ENCODE measurements at places on chromosomes 11 and 22.

GRCh38 chr22:23115369-23115768, 26.4 kb downstream of the RSPH14 start:
- DNase-seq: no peak

- no peak for DNase-seq
Measured at GRCh38 chr22:20857247-20857643, 1.4 kb downstream of the PI4KA start.

- peak; percentile 44 for DNase-seq
Measured at GRCh38 chr11:108221911-108222573, 396 bp downstream of the NPAT start.

GRCh38 chr11:90288212-90288821, 65.5 kb upstream of the CHORDC1 start:
- DNase-seq: no peak

- DNase-seq: no peak
Measured at GRCh38 chr22:25045159-25045558, 92.6 kb downstream of the KIAA1671 start.

DNA sequence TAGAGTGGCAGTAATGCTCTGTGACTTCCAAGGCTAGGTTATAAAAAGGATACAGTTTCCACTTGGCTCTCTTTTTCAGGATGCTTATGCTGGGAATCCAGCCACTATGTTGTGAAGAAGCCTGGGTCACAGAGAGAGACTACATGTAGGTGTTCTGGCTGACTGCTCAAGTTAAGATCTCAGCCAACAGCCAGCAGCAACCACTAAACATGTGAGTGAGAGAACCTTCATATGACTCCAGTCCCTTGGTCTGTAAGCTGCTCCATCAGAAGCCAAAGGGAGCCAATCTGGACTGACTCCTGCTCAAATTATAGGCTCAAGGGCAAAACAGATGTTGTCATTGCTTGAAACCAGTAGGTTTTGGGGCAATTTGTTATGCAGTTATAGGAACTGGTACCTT, 162.7 kb downstream of the MAML2 start:
- no peak for DNase-seq

DNA sequence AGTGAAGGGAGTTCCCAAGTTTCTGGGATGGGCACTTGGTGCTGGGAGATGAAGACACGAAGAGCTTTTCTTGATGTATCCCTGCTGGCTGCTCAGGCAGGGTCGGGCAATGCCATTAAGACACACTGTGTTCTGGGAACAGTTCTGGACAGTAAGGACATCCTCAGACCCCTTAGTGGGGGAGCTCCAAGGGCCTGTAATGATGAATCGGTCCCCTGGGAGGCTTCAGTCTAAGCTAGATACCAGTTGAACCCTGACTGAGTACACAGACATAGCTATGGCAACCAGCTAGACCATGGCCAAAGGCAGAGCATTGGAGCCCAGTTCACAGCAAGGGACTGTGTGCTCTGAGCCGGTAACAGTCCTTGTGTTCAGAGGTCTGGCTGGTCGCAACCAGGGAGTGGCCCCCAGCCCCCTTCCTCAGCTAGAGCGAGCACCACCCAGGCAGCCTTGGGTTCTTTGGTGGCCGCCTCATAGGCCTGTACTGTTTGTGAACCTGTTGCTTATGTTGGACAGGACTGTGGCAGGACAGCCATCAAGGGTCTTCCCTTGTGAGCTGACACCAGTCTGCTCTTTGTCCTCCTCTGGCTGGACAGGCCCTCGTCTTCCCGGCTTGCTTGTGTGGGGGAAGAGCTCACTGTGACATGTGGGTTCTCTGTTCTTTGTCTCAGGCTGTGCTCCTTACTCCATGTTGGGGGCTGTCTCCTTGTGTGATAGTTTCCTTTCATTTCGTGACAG, 25.0 kb downstream of the MED15 start:
- no peak for DNase-seq

DNA sequence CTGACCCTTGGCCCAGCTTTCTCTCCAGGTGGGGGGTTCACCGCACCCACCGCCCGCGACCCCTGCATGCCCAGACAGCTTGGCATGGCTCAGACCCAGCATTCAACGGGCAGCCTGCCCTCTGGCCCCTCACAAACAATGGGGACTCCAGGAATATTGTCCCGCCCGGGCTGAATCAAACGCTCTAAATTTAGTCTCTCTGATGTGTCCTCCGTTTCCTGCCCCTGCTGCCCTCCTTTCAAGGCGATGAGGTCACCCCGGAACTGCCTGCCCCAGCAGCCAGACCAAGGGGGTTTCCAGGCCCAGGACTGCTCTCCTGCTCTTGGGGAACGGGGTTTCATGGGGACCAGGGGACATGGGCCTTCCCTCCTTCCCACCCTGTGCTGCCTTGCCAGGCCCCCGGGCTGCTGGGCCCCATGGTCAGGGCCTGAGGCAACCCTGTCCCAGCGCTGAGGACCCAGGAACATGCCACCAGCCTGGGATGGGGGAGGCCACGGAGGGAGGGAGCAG, 10.1 kb upstream of the PDGFB start:
- peak; percentile 25 for DNase-seq

DNA sequence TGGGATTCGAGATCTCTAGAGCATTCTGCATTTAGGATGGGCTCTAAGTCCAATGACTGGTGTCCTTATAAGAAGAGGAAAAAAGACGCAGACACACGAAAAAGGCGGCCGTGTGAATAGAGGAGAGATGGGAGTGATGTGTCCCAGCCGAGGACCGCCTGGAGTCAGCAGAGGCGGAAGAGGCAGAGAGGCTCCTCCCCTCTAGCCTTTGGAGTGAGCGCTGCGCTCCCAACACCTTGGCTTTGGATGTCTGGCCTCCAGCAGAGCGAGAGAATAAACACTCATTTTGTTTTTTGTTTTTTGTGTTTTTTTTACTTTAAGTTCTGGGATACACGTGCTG, 83.0 kb upstream of the RTL6 start:
- no peak for DNase-seq

- no peak for DNase-seq
Measured at GRCh38 chr22:28953403-28953802, 70.0 kb downstream of the ZNRF3 start.

DNA sequence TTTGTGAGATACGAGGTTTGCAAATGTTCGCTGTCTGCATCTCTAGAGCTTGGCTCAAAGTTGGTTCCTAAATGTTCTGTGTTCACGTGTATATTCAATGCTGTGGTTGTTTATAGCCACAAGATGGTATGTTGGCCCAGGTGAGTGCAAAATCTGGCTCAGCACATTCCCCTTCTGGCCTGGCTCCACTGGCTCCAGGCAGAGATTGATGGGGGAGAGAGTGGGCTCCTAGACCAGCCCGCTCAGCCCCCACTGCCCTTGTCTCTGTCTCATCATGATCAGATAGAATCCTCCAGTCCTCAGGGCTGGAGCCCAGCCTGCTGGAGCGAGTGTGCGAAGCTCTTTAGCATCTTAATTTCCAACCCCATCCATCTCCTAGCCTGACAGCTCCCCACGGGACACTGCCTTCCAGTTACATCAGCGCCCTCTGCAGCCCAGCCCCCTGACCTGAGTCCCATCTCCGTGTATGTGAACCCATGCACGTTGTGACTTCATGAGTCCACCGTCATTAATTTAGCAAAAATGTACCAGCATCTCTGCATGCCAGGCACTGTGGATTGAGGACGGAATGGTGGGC, 2.0 kb downstream of the P2RX3 start:
- no peak for DNase-seq

DNA sequence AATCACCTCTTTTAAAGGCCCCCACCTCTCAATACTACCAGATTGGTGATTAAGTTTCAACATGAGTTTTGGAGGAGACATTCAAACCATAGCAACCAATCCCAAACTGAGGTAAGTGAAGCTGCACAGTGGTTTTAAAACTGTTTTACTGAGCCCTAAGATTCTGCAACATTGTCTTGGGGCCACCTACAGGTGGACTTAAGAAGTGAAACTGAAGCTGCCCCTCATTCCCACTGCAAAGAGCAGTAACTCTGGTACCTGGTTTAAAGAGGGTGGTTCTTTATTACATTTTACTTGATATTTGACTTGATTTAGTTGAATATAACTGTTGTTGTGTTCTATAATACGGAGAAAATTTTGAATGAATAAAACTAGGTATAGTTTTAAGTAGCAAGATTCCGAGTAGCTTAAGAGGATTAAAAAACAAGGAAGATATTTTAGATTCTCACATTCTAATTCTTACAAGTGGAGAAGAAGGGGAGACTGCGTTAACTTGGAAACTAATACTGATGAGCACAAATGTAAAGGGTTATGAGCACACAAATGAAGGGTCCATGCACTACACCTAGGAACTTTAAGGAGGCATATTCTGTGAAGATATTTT, 26.7 kb downstream of the SYT9 start:
- DNase-seq: no peak

GRCh38 chr11:9193316-9193715, 71.8 kb downstream of the DENND5A start:
- no peak for DNase-seq

GRCh38 chr11:83951521-83951920, 665.4 kb upstream of the CCDC90B start:
- DNase-seq: no peak

- no peak for DNase-seq
Measured at GRCh38 chr22:37669586-37669985, 5.8 kb upstream of the LGALS1 start.

- no peak for DNase-seq
Measured at GRCh38 chr11:36427079-36427478, 83.0 kb downstream of the TRAF6 start.

DNA sequence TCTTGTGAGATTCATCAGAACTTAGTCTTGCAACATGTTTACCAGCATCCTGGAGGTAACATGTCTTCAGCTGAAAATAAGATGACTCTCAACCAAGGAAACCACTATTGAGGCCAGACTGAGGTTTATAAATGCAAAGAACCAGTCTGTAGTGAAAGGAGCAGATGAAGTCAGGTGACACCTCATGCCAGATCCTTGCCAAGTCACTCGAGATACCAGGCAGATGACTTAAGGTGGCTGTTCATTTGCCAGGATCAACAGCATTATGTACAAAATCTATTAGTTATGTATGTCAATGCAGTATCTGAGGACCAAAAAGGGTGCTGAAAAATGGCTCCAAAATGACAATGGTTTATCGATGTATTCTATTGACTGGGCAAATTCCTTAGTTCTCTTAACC, 100.0 kb upstream of the SOX6 start:
- no peak for DNase-seq

DNA sequence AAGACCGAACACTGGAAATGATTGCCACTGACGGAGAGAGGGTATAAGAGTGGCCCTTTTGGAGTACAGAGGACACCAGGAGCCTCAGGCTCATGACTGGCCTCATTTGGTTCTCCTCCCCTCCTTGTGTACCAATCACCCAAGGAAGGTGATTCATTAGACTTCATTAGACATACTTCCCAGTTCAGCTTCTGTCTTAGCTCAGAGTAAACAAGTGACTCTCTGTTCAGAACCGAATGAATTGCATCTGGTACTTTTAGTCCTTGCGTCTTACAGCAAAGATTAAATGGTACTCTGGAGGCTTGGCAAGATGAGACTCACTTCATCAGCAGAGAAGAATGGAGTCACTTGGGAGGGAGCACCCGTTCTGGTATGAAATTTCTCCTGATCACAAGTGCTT, 75.2 kb downstream of the ZNRF3 start:
- no peak for DNase-seq

- no peak for DNase-seq
Measured at GRCh38 chr11:20036626-20037335, 123.5 kb downstream of the DBX1 start.

- no peak for DNase-seq
Measured at GRCh38 chr11:117205211-117205818, 6.1 kb downstream of the TAGLN start.

GRCh38 chr11:5528495-5528894, 12.0 kb upstream of the UBQLNL start:
- no peak for DNase-seq

DNA sequence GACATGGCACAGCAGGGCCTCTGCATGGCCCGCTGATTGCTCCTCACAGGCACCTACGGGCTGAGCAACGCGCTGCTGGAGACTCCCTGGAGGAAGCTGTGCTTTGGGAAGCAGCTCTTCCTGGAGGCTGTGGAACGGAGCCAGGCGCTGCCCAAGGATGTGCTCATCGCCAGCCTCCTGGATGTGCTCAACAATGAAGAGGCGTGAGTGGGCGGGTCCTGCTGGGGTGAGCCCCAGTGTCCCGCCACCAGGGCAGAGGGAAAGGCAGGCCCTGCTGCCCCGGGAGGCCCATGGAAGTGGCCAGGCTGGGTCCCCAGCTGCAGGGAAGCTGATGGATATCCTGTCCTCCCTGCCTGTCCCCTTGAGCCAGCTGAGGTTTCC, 18.6 kb upstream of the DGCR8 start:
- no peak for DNase-seq

DNA sequence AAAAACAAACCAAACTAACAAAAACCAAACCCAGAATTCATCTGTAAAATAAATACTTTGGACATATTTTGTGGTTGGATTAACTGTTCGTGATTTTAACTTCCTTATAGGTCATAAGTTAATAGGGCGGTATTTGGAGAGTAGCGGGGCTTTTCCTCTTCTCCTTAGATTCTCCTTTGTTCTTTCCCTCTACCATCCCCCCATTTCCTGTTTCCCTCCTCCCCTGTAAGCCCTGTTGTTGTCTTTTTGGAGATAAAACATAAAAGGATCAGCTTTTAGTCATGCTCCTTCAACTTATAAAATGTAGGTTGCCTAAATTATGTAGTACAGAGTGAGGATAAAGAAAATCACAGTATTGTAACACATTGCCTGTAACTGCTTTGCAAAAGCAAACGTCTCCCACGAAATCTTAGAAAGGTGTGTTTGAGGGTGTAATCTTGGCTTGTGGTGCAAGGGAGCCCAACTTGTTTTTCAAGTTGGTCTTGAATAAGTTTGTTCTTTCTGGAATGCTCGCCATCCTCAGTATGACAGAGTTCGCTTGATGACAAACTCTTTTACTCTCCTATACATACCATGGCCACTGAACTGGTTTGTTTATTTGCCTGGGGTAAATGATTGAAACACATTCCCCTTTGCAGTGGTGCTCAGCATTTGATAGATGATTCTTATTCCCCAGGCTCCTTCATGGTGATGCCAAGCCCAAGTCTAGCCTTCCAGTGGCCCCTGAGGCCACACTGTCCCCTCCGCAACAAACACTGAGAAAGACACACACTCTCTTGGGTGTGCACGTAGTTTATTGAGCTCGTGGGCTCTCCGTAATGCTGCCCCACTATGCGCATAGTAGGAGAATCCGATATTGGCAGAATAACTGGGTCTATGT, 49.4 kb downstream of the TEAD1 start:
- DNase-seq: no peak

DNA sequence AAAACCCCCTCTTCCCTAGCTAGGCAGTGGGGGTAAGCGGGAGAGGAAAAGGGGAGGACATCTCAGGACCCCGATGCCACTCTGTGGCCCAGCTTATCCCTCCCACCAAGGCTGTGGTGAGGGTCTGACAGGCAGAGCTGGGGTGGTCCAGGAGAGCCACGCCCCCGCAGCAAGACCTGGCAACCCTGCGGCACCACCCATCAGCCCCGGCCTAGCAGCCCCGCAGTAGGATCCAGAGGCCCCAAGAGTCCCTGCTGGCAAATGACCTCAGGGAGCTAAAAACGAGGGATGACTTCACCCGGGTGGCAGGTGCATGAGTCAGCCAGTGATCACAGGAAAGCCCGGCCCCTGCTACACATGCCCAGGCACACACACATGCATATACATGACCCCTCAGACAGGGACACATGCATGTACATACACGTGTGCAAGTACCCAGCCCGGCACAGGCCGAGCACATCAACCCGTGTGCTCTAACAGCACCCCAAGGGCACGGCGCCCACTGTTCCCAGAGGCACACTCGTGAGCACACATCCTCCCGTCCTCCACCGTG, 32.3 kb downstream of the ARVCF start:
- no peak for DNase-seq
